Activated T-helper 1 cell treated with anti-CD3 and anti-CD28 coated beads, Interleukin-2, amount 50 U/mL, for 16 hours (primary cell): ENCODE measurements at places on chromosomes 1 and 21.
A peak's percentile ranks its signal among the peaks of the same experiment; 100 is the strongest.

DNA sequence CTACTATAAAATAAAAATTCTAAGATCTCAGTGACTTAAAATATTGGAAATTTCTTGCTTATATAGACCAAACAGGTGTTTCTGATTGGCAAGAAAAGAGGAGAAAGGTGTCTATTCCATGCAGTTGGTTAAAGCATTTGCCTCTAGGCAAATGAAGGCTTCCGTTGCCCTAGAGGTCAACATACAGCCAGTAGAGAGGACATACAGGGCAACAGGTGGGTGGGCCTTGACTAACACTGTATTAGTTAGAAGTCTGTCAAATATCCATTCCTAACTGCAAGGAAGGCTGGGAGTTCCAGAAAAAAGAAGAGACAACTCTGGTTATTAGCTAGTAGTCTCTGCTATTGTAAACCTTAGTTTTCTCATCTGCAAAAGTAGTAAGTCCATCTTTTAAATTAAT, 43.0 kb downstream of the TNFSF4 start:
- no peak for DNase-seq

DNA sequence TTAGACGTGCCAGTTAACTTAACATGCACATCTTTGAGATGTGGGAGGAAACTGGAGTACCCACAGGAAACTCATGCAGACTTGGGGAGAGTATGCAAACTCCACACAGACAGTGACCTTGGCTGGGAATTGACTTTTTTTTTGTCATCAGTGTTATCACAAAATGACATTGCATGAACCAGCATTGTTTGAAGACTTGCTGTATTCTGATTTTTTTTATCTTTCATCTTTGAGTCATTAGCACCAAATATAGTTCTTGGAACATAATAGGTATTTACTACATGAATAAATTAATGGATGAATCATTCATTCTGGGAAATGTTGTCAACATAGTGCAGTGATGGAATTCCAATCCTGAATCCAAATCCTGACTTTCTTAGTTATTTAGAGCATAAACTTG, 77.0 kb downstream of the ATF6 start:
- no peak for DNase-seq

DNA sequence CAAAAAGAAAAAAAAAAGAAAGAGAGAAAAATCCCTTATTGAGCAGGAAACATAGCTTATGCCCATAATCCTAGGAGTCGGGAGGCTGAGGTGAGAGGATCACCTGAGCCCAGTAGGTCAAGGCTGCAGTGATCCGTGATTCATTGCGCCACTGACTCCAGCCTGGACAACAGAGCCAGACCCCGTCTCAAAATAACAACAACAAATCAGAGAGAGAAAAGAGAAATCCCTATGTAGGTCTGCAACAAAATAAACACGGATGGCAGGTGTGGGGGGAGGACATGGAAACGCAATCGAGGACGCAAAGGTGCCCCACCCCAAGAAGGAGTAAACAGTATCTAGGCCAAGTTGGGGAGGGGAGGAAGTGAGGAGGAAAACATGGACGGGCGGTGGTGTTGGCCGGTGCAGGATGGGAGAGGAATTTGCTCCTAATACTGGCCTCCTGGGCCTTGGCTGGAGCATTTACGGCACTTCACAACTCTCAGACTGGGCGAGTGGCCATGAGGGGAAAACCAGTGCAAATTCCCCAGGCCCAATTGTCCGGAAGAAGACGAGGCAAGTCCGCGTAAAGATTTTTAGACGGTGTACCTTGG, 609 bp upstream of the CHTOP start:
- DNase-seq: no peak

GRCh38 chr1:246931549-246932365, at the start of gene AHCTF1:
Gene AHCTF1 (minus strand): TSS chr1:246931948. CDS start chr1:246918370, 13,578 bp downstream.
- peak; percentile 85 for DNase-seq

- DNase-seq: no peak
These were observed 125.0 kb downstream of the FOXD2 start for GRCh38 chr1:47562799-47563198.

DNA sequence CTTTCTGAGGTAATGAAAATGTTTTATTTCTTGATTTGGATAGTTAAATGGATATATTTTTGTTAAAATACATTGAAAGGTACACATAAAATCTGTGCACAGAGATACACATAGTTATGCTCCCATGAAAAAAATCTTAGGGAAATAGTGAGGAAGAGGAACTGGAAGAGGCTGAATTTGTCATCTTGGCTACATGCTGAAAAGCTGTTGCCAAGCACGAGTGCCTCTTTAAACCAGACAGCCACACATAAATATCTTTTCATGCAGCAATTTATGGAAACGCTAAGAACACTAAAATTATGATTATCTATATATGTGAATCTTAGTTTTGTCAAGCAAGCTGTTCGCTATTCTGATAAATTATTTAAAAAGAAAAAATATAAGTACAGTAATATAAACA, 12.8 kb upstream of the ADAR start:
- DNase-seq: no peak

GRCh38 chr1:147504801-147505311, 36.4 kb upstream of the BCL9 start:
- no peak for DNase-seq

GRCh38 chr1:44328671-44329416, 26.2 kb downstream of the ERI3 start:
- DNase-seq: no peak

- DNase-seq: no peak
These were observed 5.3 kb upstream of the FCER1A start for GRCh38 chr1:159296706-159297375.

- DNase-seq: no peak
These were observed 749 bp upstream of the LRIG2 start for GRCh38 chr1:113072141-113072756.

DNA sequence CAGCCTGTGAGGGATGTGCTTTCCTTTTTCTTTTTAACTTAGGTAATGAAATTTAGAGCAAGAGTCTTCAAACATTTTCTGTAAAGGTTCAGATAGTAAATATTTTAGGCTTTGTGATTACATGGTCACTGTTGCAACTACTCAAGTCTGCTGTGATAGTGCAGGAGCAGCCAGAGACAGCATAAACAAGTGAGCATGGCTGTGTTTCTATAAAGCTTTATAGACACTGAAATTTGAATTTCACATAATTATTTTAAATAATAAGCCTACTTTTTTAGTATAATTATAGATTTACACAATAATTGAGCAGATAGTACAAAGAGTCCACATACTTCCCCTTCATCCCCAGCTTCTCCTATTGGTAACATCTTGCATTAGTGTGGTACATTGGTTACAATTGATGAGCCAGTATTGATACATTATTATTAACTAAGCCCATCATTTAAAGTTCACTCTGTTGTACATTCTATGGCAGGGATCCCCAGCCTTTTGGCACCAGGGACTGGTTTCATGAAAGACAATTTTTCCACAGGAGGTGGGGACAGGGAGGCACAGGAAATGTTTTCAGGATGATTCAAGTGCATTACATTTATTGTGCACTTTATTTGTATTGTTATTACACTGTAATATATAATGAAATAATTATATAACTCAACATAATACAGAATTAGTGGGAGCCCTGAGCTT, 3.0 kb downstream of the ATF6 start:
- DNase-seq: no peak

- no peak for DNase-seq
These were observed 16.8 kb downstream of the CNIH3 start for GRCh38 chr1:224632921-224633321.

- DNase-seq: no peak
These were observed 22.8 kb upstream of the BATF3 start for GRCh38 chr1:212722270-212722957.

DNA sequence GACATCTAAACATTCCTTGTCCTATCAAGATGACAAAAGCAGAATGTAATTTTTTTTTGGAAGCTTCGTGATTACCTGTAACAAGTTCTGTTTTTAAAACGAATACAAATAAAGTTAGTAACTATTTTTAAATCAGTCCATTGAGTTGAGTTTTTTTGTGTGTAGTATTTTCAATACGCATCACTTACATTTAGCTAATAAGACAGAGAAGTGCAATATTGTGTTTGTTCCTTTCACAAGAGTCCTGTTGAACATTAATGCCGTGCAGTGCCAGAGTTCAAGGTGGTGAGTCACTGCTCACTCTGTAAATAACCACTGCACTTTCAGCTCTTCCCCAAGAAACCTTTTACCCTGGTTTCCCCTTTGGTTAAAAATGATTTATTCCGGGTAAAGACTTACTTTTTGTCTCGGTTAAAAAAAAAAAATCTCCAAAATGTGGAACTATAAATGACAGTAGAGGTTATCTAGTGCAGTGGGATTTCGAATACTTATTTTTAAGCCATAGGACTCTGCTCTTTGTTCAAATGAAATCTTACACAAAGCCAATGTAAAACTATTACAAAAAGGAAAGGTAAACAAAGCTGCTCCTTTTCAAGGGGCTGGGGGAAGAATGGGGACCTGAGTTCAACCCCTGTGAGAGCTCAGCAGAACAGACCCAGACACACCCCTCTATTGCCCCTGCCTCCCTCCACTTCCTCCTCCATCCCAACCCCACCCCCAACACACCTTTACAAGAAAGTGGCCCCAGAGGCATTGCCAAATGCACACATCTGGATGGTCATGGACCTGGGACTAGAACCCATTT, 14.8 kb upstream of the NCMAP start:
- no peak for DNase-seq

GRCh38 chr1:85240174-85240601, 19.3 kb downstream of the C1orf52 start:
- DNase-seq: no peak

- DNase-seq: no peak
These were observed 65.4 kb downstream of the TAS1R2 start for GRCh38 chr1:18794051-18794450.

GRCh38 chr21:43924421-43925095, 59.5 kb downstream of the AGPAT3 start:
- DNase-seq: no peak

- no peak for DNase-seq
These were observed 172.1 kb downstream of the HHAT start for GRCh38 chr1:210500831-210501230.

- DNase-seq: no peak
These were observed 8.3 kb upstream of the SYT14 start for GRCh38 chr1:209929751-209930150.

DNA sequence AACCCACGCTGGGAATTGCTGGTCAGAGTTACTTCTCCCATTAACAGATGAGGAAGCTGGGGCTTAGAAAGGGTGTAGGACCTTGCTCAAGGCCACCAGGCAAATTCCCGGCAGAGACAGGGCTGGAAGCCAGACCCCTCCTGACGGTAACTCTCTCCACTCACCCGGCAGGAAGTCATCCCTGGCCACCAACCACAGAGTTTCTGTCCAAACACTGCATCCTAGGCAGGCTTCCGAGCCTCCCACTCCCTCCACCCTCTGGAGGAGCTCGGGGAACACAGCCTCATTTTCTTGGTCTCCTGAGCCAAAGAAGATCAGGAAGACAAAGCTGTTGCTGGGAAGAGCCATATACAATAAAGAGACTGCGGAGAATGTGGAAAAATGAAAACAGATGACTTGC, 25.0 kb upstream of the ZNF436 start:
- no peak for DNase-seq

GRCh38 chr1:218058730-218059129, 226.4 kb upstream of the RRP15 start:
- no peak for DNase-seq

- no peak for DNase-seq
These were observed 44.1 kb downstream of the PGBD5 start for GRCh38 chr1:230382001-230382491.

DNA sequence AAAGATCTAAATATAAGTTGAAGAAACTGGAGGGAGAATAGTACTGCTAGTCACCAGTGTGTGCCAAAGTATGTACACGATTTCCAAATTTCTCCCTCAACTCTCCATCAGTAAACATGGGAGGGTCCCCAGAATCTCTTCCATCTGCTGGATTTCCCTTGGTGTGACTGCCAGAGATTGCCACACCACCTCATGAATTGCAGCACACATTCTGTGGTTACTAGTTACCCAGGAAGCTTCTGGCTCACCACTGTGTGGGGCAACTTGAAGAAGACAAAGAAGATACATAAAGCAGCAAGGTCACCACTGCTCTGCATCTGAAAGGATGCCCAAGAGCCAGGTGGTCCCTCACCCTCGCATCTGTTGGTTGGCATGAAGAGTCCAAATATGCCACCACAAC, 191.7 kb upstream of the ESRRG start:
- DNase-seq: no peak

GRCh38 chr1:61732726-61733125, 7.8 kb upstream of the TM2D1 start:
- no peak for DNase-seq

DNA sequence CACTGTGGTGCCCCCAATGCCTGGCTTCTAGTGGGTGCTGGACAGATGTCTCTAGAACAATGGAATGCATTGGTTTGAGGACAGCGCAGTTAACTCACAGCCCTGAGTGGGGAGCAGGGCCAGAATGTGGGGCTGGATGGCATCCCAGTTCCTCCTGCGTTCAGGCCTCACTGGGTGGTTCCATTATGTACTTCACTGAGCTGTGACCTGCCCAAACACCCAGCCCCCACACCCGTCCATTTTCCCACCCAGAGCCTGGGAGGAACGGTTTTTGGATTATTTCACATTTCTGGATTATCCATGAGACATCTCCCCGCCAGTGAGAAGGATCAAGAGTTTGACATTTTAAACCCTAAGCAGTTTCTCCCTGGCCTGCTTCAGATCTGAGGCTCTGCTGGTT, 55.3 kb upstream of the WASF2 start:
- no peak for DNase-seq

DNA sequence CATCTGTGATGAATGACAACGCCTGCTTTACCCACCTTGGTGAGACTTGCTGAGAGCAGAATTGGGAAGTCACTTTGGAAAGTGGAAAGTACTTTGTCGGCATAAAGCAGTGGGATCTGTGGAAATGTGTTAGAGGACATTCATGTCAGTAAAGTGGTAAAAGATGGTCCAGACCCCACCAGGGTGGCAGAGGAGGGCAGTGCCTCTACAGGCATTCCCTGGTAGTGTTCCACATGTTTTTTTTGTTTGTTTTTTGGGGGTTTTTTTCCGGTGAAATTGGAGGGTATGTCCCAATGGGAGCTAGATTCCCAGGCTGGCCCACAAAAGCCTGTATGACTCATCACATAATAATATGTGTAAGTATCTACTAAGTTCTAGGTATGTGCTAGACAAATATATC, 80.6 kb downstream of the ELAVL4 start:
- DNase-seq: no peak

- no peak for DNase-seq
These were observed 8.9 kb upstream of the FMO3 start for GRCh38 chr1:171081763-171082201.

- DNase-seq: no peak
These were observed 464.8 kb downstream of the PTBP2 start for GRCh38 chr1:97186381-97186780.

- no peak for DNase-seq
These were observed 38.6 kb downstream of the ATP1B1 start for GRCh38 chr1:169144941-169145626.

- no peak for DNase-seq
These were observed 36.4 kb downstream of the ZNF496 start for GRCh38 chr1:247295274-247295684.
